Small intestine (tissue), 16 donors: ENCODE measurements at places on chromosomes 12 and 14. TPM values are rescaled to one million over a fixed set of nuclear protein-coding genes. Genes with fewer than 3 reads are reported as not detected.

ABHD4 gene
- polyA plus RNA-seq, result 24.6 TPM

- no peaks in the 10 kb centered on the region for H3K36me3 ChIP-seq
- peaks cover 2% of the 10 kb centered on the region for H3K27me3 ChIP-seq
- H3K27ac ChIP-seq, result no peak overlapping the region
- DNase-seq, result no peak
- no peak overlapping the region for H3K4me3 ChIP-seq
- H3K4me1 ChIP-seq, result peaks cover 13% of the 10 kb centered on the region
Observed at GRCh38 chr12:233615-233968, 19.6 kb upstream of the SLC6A12 start.

DNA sequence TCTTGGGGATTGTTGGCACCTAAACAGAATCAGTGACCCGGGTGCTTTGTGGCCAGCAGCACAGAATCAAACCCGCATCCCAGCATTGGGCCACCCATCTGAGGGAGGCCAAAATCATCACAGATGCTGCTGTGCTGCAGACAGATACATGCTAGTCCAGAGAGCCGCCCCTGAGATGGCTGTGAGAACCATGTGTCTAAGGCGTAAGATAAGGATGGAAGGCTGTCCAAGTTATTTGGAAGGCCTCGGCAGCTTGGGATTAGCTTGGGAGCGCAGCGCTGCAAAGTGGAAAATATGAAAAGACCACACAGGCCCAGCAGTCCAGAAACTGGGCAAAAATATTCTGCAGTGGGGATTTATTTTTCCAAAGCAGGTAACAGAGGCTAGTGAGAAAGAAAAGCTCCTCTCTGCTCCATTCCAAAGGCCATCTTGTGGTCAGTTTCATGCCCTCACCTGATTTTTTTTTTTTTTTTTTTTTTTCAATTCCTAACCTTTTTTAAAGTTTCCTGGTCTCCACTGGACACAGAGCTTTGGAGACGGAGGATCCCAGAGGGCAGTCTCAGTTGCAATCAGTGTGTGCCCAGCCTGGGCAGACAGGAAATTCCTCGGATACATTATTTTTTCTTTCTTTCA lies 178.9 kb upstream of the BCL2L14 start:
- no peaks in the 10 kb centered on the region for H3K4me1 ChIP-seq
- H3K27me3 ChIP-seq, result no peaks in the 10 kb centered on the region
- H3K27ac ChIP-seq, result no peak overlapping the region
- no peak overlapping the region for H3K4me3 ChIP-seq
- H3K36me3 ChIP-seq, result peaks cover 14% of the 10 kb centered on the region

DNA sequence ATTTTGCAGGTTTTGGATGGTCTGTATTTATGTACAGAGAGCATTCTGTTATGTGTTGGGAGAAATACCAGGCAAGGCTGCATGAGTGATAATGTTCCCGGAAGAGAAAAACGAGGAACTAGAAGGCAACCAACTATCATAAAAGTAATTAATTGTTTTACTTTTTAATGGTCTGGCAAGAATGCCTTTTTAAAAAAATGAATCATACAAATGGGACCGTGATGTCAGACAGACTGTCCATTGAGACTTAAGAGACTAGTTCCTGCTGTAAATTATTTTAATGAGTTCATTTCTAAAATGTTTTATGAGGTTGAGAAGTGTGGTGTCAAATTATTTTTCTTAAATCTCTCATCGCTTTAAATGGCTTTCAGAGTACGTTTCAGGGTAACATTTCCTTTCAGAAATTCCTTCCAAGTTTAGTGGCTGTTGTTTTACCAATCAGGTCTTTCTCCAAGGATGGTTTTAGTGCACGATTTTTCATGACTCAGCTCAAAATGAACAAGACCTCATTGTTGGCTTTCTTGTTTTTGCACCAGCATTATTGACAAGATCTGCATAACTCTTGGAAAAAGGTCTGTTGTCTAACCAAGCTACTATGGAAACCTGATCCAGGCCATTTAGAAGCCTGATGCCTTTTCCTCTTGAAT lies 86.1 kb upstream of the ARHGAP5 start:
- no peak overlapping the region for H3K4me3 ChIP-seq
- no peak overlapping the region for H3K27ac ChIP-seq
- no peaks in the 10 kb centered on the region for H3K36me3 ChIP-seq
- peak; percentile 29 for DNase-seq
- no peaks in the 10 kb centered on the region for H3K27me3 ChIP-seq

GRCh38 chr14:33165144-33165925 lies 226.7 kb downstream of the NPAS3 start:
- no peaks in the 10 kb centered on the region for H3K36me3 ChIP-seq
- no peaks in the 10 kb centered on the region for H3K4me1 ChIP-seq
- peak; percentile 0 for DNase-seq

- H3K4me1 ChIP-seq, result peaks cover 2% of the 10 kb centered on the region
- peak overlapping the region; percentile 73 for H3K27ac ChIP-seq
- H3K36me3 ChIP-seq, result no peaks in the 10 kb centered on the region
- H3K4me3 ChIP-seq, result peak overlapping the region; percentile 47
- peak; percentile 50 for DNase-seq
Observed at GRCh38 chr12:96719660-96720362, 187.2 kb upstream of the NEDD1 start.

- DNase-seq, result no peak
- H3K4me3 ChIP-seq, result no peak overlapping the region
- no peaks in the 10 kb centered on the region for H3K27me3 ChIP-seq
- H3K4me1 ChIP-seq, result peaks cover 6% of the 10 kb centered on the region
- H3K27ac ChIP-seq, result no peak overlapping the region
- no peaks in the 10 kb centered on the region for H3K36me3 ChIP-seq
Observed at GRCh38 chr12:108630481-108631207, 3.0 kb downstream of the SELPLG start.

DNA sequence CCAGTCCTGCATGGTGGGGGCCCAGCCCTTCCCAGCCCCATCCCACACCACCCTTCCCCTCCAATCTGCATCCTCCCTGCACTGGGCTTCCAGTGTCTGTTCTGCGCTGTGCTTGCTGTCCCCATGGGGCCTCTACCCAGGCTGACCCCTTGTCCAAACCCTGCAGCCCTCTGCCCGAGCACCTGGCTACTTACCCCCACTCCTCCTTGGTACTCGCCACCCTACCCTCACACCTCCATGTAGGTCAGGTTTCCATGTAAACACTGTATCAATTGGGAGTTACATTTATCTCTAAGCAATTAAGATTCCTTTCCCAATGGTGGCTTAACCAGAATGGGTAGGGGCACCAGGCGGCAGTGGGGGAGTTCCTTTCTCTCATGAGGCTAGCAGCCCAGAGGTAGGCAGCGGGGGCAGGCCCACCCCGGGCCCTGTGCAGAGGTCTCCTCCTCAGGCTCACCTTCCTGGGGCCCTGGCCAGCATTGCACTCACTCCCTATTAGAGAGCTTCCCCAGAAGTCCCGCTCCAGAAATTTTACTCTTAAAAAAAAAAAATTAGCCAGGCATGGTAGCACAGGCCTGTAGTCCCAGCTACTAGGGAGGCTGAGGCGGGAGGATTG lies 76.6 kb upstream of the CCND2 start:
- no peaks in the 10 kb centered on the region for H3K27me3 ChIP-seq
- H3K36me3 ChIP-seq, result no peaks in the 10 kb centered on the region
- H3K27ac ChIP-seq, result no peak overlapping the region
- DNase-seq, result no peak
- no peaks in the 10 kb centered on the region for H3K4me1 ChIP-seq

- no peak for DNase-seq
- no peaks in the 10 kb centered on the region for H3K27me3 ChIP-seq
- no peak overlapping the region for H3K27ac ChIP-seq
Observed at GRCh38 chr12:93059925-93060665, 131.0 kb upstream of the EEA1 start.

ASB2 gene
- polyA plus RNA-seq, result 1.3 TPM

DNA sequence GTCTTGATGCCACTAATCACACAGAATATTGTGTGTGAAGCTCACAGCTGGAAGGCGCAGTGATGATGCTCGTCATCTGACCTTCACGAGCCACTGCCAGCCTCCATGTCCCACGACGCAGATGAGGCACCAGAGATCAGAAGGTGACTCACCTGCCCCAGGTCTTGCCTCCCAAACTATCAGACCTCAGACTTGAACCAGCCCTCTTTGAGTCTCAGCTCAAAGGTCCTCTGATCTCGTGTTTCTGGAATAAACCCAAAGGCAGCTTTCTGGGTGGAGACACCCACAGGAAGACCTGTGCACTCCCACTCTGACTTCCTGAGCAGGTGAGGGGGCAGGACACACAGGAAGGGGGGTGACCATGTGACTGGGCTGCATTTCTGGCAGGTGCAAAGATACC lies 19.6 kb upstream of the CHGA start:
- H3K36me3 ChIP-seq, result no peaks in the 10 kb centered on the region
- H3K4me3 ChIP-seq, result no peak overlapping the region
- H3K27ac ChIP-seq, result no peak overlapping the region
- H3K4me1 ChIP-seq, result no peaks in the 10 kb centered on the region

SLC38A4 gene
- 0.93 TPM for polyA plus RNA-seq

DNA sequence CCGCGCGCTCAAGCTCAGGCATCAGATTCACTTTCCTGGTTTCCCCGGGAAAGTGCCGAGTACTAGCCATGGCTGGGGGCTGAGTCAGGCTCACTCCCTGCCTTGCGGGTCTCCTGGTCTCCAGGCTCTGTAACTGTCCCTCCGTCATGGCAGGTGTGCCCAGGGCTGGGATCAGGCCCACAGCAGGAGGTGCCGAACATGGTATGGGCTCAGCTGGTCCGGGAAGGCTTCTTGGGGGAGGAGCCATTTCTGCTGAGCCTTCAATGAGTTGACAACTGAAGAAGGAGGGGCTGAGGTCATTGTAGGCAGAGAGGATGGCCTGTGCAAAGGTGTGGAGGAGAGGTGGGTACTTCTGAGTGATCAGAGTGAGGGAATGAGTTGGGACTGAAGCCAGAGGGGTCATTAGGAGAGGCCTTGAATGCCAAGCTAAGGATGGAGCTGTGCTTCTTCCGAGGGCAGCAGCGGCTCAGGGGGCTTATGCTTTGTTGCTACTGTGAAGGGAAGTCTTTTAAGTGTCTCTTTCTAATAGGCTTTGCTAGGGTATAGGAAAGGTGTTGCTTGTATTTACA lies 769 bp downstream of the EXOC3L4 start:
- H3K27me3 ChIP-seq, result no peaks in the 10 kb centered on the region
- peak; percentile 36 for DNase-seq
- H3K4me3 ChIP-seq, result peak overlapping the region; percentile 22
- peak overlapping the region; percentile 93 for H3K27ac ChIP-seq
- H3K4me1 ChIP-seq, result peaks cover 72% of the 10 kb centered on the region

RASSF9 gene
- 0.27 TPM for polyA plus RNA-seq

GALNT6 gene
- polyA plus RNA-seq, result 45.2 TPM

LTB4R gene
- polyA plus RNA-seq, result 21.9 TPM

GRCh38 chr14:35221462-35221861 lies 70.7 kb upstream of the PSMA6 start:
- no peak overlapping the region for H3K4me3 ChIP-seq
- H3K36me3 ChIP-seq, result peaks cover 2% of the 10 kb centered on the region
- H3K27me3 ChIP-seq, result no peaks in the 10 kb centered on the region
- no peaks in the 10 kb centered on the region for H3K4me1 ChIP-seq
- no peak overlapping the region for H3K27ac ChIP-seq

GRCh38 chr14:96049932-96050331 lies 10.8 kb downstream of the C14orf132 start:
- H3K27me3 ChIP-seq, result no peaks in the 10 kb centered on the region
- H3K27ac ChIP-seq, result no peak overlapping the region
- H3K36me3 ChIP-seq, result no peaks in the 10 kb centered on the region
- no peaks in the 10 kb centered on the region for H3K4me1 ChIP-seq
- H3K4me3 ChIP-seq, result no peak overlapping the region

DNA sequence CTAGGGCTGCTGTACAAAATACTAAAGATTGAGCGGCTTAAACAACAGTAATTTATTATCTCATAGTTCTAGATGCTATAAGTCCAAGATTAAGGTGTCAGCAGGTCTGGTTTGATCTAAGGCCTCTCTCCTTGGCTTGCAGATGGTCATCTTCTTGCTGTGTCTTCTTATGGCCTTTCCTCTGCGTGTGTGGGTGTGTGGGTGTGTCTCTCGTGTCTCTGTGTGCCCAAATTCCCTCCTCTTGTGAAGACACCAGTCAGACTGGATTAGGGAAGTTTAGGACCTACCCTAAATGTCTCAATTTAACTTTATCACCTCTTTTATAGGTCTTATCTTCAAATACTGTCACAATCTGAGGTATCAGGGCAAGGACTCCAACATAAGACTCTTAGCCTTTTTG lies 28.3 kb downstream of the DDHD1 start:
- H3K4me1 ChIP-seq, result no peaks in the 10 kb centered on the region
- H3K27ac ChIP-seq, result no peak overlapping the region
- H3K27me3 ChIP-seq, result no peaks in the 10 kb centered on the region

GDF11 gene
- 2.2 TPM for polyA plus RNA-seq

PMCH gene
- polyA plus RNA-seq, result not detected

MYL6 gene
- 1,147 TPM for polyA plus RNA-seq

DNA sequence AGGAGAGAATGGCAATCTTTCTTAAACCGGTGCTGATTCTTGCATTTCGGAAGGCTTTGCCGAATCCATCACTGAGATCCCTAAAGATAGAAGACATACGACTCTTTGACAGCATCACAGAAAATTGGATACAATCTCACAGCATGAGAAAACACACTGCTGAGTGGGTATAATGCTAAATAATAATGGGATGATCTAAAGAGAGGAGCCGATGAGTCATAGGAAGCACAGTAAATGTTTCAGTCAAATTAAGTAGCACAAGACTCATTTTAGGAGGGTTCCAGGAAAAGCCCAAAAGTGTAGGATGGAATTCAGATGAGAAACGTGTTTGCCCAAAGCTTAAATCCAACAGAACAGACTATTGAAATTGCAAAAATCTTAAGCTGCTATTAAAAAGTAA lies 81.7 kb downstream of the CPNE8 start:
- no peaks in the 10 kb centered on the region for H3K4me1 ChIP-seq
- no peak overlapping the region for H3K4me3 ChIP-seq
- DNase-seq, result no peak
- no peaks in the 10 kb centered on the region for H3K36me3 ChIP-seq

SIX6 gene
- polyA plus RNA-seq, result not detected

- DNase-seq, result peak; percentile 65
- H3K36me3 ChIP-seq, result no peaks in the 10 kb centered on the region
- H3K27ac ChIP-seq, result no peak overlapping the region
- H3K4me3 ChIP-seq, result no peak overlapping the region
- no peaks in the 10 kb centered on the region for H3K27me3 ChIP-seq
Observed at GRCh38 chr12:113048716-113049127, 7.8 kb upstream of the DTX1 start.

DNA sequence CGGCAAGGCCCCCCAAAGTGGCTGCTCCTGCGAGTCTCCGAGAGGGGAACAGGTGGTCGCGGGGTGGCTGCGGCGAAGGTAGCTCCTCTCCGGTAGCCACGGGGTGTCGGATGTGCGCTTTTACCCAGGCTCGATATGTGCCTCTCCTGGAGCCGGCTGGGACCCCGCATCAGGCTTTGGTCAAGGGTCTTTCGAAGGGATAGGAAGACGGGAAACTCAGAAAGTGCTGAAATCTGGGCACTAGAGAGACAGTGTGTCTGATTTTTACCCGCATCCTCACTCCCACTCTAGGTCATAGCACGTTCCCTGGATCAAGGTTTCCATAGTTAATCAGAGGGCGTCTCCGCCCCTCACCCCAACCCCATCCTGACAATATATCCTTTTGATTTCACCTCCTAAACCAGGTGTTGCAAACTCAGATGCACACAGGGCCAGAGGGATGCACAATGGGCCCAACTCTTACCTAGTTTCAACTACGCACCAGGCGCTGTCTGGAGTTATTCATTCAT lies 156.9 kb downstream of the PTPN11 start:
- no peaks in the 10 kb centered on the region for H3K4me1 ChIP-seq
- DNase-seq, result no peak
- no peaks in the 10 kb centered on the region for H3K36me3 ChIP-seq
